ENCODE measurements at places on chromosomes 1 and 21. TPM values are rescaled to one million over a fixed set of nuclear protein-coding genes. Genes with fewer than 3 reads are reported as not detected.

CLCA1 gene
- total RNA-seq, result not detected

DNA sequence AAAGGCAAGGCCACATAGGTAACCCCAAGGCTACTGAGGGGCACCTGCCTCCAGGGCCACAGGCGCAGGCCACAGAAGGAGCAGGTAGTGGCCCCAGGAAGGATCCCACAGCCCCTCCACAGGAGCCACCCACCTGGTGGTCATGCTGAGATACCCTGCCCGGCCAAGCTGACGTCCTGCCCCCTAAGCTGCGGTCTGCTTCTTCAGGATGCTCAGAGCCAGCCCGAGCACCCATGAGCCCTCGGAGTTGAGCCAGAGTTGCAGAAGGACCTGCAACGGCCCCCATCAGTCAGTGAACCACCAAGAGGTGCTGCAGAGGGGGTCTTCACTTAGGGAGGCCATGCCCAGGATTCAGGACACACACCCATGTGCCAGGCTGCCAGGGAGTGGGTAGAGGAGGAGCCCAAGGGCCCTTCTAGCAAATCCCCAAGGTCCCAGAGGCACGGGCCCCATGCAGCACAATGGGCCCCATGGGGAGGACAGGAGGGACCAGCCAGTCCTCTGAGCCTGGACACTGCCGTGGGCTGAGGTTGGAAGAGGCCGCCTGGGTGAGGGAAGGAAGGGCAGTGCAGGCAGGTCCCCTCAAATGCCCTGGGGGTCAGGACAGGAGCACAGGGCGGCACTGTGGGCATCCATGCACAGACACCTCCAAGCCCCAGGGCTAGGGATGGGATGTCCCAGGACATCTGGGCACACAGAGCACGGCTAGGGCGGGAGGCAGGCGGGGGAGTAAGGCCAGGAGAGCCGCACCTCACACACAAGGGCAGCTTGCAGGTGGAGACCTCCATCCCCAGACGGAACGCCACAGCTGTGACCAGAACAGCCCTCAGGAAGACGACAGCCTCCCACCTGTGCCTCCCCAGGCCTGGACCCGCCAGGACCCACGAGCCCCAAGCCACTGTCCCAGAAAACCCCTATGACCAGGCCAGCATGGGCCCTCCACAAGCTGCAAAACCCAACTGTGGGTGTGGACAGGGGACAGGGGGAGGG is 20.5 kb downstream of the WNT9A start:
- no peak for DNase-seq

GRCh38 chr21:41678016-41678923 is 88.6 kb downstream of the RIPK4 start:
- peak; percentile 84 for DNase-seq

DNA sequence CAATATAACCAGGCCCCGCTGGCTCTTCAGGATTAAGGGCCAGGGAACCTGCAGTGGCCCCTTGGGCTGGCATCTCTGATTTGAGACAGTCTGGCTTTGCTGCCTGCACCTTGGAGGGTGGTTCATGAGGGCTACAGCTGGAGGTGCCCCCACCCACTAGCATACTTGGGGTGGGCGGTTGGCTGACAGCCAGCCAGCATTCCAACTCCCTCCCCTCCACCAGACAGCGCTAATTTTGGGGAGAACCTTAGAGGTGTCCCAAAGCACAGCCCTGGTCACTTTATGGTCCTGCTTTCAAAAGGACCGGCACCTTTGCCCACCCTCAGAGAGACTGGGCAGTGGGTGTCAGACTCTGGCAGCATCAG is 180.7 kb upstream of the VAMP3 start:
- peak; percentile 25 for DNase-seq

DNA sequence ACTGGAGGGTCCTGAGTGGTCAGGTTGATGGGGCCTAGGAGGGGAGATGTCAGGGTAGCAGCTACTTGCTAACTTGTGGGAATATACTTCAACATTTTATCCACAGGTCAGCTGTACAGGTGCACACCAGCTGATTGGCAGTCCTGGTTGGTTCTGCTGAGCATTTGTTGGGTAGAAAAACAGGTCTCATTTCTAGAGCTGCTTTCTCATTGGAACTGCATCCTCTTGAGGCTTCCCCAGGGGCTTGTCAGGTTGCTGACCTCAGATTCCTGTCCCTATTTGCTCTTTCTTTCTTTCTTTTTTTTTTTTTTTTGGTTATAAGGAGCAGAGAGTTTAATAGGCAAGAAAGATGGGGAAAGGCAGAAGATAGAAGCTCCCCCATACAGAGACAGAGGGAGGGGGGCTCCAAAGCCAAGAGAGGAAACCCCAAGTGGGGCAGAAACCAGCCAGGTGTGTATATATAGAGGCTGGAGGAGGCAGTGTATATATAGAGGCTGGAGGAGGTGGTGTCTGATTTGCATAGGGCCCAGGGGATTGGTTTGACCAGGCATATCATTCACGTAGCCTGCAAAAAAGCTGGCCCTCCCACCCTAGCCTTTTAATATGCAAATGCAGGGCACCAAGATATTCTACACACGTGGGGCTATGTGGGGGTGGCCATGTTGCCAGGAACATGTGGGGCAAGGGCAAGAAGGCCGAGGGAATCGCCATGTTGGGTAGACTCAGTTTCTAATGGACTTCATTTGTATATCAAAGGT is 57.3 kb upstream of the STUM start:
- no peak for DNase-seq

HJV gene
- not detected for total RNA-seq

DNA sequence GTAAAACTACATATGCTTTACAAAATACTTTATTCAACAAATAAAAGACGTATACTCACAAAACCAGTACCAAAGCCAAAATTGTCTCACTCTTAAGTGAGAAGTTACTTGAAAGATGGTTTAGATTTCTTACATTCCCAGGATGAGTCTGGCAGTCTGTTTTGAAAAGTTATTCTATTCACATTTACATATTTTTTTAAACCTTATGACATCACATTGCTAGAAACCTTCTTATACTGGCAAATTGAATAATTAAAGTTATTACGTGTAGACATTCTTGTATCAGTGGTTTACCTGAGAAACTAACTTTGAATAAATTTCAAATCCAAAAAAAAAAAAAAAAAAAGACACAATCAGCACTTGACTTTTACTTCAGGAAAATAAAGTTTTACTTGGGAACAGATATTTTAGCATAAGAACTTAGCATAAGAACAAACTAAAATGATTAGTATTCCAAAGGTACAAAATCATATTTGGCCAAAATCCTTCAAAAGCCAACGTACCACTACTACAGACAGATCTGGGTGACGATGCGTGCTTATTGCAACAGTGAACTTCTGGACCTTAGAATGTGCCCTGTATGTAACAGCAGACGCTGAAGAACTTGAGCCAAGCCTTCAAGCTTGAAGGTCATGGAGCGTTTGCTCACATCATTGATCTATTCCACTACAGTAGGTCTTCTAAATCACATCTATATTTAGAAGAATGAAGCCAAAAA is 2.5 kb downstream of the CDC42BPA start:
- no peak for DNase-seq

- no peak for DNase-seq
Measured at GRCh38 chr1:227808566-227808965, 6.9 kb upstream of the PRSS38 start.

DNA sequence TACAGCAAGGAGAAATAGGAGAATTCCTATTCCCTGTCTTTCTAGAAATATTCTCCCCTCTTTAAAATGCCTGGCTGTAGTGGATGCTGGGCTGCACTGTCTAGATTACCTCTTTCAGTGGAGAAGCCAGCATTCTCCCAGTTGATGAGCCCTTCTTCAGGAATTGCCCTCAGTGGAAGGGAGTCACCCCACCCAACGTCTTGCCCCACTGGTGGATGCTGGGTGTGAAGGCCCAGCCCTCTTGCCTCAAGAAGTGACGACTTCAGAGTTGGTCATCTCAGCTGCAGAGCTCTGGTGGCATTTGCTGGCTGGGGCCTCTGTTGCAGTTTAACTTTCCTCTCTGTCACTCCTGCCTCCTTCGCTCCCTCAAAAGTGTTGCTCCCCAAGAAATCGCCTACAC is 248.2 kb downstream of the ATG4C start:
- no peak for DNase-seq

DNA sequence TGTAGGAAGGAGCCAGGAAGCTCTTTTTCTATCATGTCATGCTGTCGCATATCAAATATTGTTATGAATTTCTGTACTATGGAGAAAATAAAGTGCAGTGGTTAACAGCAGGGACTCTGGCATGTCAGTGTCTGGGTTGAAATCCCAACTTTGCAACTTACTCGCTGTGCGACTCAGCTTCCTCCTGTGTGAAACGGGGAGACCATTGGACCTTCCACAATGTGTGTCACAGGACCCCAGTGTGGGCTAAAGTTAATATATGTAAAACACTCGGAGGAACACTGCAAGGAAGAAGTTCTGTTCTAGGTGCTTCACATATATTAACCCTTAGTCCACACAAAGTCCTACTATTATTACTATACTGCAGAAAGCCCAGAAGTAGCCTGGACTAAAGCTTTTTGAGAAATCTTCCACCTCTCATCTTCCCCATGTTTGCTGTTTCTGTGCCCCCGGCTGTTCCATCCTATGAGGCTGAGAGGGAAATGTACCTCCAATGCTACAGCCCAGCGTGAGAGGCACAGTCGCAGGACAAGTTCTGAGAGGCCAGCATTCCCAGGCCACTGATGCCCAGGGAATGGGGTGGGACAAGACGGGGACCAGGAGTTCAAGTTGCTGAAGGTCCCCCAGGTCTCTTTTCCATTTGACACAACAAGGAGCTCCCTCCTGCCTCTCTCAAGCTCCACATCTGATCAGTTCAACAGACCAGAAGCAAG is 1.9 kb downstream of the CHIT1 start:
- no peak for DNase-seq

Data from chondrocyte (in vitro differentiated cells).